Progenitor cell of endocrine pancreas (in vitro differentiated cells): ENCODE measurements at places on chromosomes 13 and 19. TPM values are rescaled to one million over a fixed set of nuclear protein-coding genes. Genes with fewer than 3 reads are reported as not detected.

DNA sequence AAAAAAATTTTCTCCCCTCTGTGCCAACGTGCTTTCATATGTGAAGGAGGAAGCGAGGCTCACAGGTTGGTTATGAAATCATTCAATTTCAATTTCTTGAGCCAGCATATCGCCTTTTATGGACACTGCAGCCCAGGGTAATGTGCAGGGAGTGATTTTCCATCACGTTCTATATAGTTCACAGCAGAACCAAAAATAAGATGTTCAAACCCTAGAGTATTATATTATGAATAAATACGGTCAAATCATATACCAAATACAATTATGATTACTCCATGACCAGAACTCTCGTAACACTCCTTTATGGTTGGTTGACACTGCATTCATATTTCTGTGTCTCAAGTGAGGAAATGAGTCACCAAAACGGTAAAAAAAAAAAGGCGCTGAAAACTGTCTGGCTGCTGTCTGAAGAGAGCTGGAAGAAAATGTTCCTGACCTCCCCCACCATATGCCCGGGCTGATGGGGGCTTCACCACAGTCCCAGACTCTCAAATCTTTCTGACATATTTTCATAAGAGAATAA is 75.8 kb upstream of the UBAC2 start:
- H3K36me3 ChIP-seq = no peaks in the 10 kb centered on the region
- H3K27ac ChIP-seq = no peak overlapping the region
- H3K4me1 ChIP-seq = no peaks in the 10 kb centered on the region
- H3K4me3 ChIP-seq = no peak overlapping the region
- no peak for DNase-seq

- H3K4me3 ChIP-seq = no peak overlapping the region
- peak overlapping the region; percentile 46 for H3K27ac ChIP-seq
- H3K27me3 ChIP-seq = no peaks in the 10 kb centered on the region
- no peak for DNase-seq
- peaks cover 24% of the 10 kb centered on the region for H3K4me1 ChIP-seq
- H3K36me3 ChIP-seq = peaks cover 4% of the 10 kb centered on the region
Observed at GRCh38 chr13:94113245-94113644, 366.2 kb downstream of the DCT start.

DNA sequence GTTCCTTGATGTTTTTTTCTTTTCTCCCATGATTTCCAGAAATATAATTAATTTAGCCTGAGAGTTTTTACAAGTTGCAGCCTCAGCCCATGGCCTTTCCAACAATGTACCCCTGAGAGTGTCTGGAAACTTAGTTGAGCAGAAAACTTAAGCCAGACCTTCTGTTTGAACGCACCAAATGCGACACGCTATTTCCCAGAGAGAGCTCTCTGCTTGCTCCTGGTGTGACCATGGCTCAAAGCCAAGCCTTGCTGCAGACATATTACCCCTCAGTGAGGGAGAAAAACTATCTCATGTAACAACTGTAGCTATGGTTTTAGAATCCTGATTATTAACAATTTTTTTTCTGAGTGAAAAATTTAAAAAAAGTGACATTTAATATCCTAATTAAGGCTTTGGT is 1204.5 kb upstream of the SLC10A2 start:
- H3K27ac ChIP-seq = no peak overlapping the region
- no peaks in the 10 kb centered on the region for H3K36me3 ChIP-seq
- no peak for DNase-seq
- no peak overlapping the region for H3K4me3 ChIP-seq
- H3K4me1 ChIP-seq = no peaks in the 10 kb centered on the region
- no peaks in the 10 kb centered on the region for H3K27me3 ChIP-seq

GRCh38 chr19:3849092-3849491 is 19.7 kb downstream of the ZFR2 start:
- H3K4me3 ChIP-seq = no peak overlapping the region
- no peaks in the 10 kb centered on the region for H3K27me3 ChIP-seq
- peaks cover 4% of the 10 kb centered on the region for H3K36me3 ChIP-seq
- no peak for DNase-seq
- H3K4me1 ChIP-seq = peaks cover 5% of the 10 kb centered on the region

Gene ATP8A2
- total RNA-seq = 0.38 and 0.49 TPM in 2 replicates

Gene TMEM190
- 2.3 and 4.3 TPM in 2 replicates for total RNA-seq

Gene NXNL1
- total RNA-seq = not detected in 2 replicates
